Putamen (tissue), 1 donor: ENCODE measurements at places on chromosomes 7 and 10.

DNA sequence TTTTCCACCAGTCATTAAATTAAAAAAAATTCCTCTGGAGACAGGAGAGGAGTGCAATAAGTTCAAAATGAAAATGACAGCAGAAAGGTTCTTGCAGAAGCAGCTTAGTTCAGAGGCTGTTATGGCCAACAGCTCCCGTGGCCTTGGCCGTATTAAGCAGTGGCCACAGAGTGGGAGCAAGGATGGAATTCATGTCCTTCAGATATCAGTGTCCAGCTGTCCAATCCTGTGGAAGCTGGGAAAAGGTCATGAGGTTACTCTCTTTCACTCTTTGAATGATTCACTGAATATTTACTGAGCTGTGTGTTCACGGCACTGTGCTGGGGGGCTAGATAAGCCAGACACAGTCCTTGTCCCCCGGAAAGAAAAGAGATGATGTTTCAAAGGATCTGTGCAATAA lies 231.8 kb downstream of the BMPER start:
- no peak for DNase-seq

GRCh38 chr7:12211711-12212485 lies 804 bp downstream of the TMEM106B start:
- DNase-seq: peak; percentile 16

GRCh38 chr7:109503421-109503820 lies 933.7 kb downstream of the DNAJB9 start:
- DNase-seq: no peak

DNA sequence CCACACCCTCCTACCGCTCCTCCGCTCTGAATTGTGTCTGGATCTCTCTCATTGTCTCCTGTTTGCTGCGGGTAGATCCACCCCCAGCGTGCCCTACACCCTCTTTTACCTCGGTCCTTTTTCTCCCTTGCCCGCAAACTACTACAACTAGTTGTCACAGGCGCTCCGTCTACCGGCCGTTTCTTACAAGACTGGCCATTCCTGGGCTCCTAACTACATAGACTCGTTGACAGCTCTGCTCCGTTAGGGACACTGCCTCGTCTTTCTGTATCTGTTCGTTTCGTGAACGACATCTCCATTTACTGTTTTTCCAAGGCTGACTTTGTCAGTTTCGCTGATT lies 786 bp downstream of the TAF3 start:
- peak; percentile 19 for DNase-seq

DNA sequence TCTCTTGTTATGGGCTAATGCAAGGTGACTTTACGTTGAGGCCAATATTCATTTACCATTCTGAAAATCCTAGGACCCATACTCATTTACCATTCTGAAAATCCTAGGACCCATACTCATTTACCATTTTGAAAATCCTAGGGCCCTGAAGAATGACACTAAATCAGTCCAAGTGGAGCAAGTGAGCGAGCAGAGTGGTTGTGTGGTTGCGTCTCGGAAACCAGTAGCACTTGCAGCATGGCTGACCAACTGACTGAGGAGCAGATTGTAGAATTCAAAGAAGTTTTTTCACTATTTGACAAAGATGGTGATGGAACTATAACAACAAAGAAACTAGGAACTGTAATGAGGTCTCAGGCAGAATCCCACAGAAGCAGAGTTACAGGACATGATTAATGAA lies 6.9 kb downstream of the SAR1A start:
- no peak for DNase-seq
